ENCODE measurements at places on chromosomes 11 and 22.

DNA sequence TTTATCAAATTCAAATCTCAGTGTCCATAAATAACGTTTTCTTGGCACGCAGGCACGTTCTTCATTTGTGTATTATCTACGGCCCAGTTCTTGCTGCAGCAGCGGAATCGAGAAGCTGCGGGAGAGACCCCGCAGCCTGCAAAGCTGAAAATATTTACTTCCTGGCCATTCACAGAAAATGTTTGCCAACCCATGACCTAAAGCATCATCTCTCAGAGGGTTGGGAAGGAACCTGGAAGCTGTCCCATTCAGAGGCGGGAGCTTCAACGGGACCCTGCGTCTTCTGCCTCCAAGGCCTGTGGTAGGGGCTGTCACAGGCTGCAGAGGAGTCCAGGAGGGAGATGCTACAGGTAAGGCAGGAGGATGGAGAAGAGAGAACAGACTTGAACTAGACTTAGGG lies 319.2 kb downstream of the MN1 start:
- no peak for DNase-seq

- no peak for DNase-seq
Observed at GRCh38 chr22:18013436-18013835, 10.9 kb downstream of the MICAL3 start.

GRCh38 chr11:128417607-128418324 lies 169.6 kb downstream of the ETS1 start:
- DNase-seq = no peak

DNA sequence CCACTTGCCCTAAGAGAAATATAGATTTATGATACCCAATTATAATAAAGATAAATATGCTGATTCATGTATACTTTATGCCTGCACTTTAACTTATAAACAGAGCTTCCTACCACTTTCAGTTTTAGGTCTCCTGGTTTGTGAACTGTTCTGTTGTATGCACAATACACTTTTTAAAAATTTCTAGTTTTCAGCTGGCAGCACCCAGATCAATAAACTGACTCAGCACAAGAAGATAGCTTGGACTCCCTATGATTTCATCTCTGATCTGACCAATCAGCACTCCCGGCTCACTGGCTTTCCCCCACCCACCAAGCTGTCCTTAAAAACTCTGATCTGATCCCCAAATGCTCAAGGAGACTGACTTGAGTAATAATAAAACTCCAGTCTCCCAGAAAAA lies 33.5 kb upstream of the FAM181B start:
- no peak for DNase-seq

DNA sequence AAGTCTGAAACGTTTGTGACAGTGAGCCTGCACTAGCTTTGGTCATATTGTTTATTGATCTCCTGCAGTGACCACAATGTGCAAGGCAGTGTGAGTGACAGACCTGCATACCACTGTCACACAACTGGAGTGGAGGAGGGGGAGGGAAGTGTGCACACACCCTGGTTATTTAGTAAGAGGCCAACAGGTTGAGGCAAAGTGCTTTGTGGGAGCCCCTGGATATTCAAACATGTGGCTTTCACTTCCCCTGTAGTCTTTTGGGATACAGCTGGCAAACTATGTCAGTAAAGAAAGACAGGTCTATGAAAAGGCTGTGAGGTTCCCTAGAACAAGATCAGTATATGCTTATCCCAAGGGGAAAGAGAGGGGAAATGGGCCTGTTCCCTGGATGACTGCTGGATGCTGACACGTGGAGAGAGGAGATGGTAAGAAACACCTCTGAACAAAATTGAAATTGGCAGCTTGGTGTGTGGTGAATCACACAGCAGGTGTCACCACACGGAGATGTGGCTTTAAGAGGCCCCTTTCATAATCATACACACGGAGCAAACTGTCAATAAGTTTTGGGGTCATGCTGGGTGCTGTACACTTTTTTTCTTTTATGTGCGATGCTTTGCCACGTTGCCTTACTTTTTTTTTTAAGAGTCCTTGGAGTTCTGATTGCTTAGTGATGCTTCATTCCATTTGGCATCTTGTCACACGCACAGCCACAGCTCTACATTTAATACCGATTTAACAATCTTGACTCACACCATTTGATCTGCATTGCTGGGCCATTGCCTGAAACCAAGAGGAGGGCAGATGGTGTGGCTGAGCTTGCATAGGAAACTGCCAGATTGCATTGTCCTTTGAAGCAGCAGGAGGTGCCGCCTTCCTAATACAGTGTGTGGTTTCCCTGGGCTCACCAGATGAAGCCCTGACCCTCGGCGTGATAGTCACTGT lies 11.3 kb downstream of the OSBP2 start:
- no peak for DNase-seq

GRCh38 chr11:78419327-78419726 lies 1.7 kb upstream of the GAB2 start:
- no peak for DNase-seq

DNA sequence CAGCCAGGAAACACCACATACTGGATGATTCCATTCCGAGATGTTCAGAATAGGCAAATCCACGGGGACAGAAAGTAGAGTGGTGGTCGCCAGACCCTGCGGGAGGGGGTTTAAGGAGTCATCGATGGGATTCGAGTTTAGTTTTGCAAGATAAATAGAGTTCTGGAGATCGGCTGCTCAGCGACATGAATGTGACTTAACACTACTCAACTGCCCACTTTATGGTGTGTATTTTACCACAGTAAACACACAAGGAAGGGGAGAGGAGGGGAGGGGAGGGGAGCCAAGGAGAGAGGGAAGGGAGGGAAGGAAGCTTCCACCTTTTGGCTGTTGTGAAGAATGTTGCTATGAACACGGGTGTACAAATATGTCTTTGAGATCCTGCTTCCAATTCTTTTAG lies 10.4 kb upstream of the ARHGAP8 start:
- no peak for DNase-seq
